NCI-H1105 (cell line): ENCODE measurements at places on chromosomes 16 and 17.

GRCh38 chr16:69834807-69835466, 72.8 kb downstream of the WWP2 start:
- no peak for DNase-seq

GRCh38 chr17:75596320-75597087, 8.9 kb downstream of the MYO15B start:
- DNase-seq, result no peak

DNA sequence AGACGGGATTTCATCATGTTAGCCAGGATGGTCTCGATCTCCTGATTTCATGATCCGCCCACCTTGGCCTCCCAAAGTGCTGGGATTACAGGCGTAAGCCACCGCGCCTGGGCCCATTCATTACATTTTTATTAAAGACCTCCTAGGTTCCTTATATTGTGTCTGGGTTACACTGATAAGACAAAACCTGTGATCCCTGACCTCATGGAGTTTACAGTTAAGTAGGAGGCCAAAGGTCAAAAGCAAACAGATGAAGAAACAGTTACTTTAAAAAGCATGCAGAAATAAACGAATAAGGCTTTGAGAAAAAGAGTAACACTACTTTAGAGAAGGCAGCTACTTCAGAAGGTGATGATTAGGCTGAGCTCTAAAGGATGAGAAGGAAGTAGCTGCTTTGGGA, 14.9 kb upstream of the HLF start:
- DNase-seq, result no peak

- no peak for DNase-seq
These were observed 361.9 kb downstream of the C16orf95 start for GRCh38 chr16:86955136-86955855.

DNA sequence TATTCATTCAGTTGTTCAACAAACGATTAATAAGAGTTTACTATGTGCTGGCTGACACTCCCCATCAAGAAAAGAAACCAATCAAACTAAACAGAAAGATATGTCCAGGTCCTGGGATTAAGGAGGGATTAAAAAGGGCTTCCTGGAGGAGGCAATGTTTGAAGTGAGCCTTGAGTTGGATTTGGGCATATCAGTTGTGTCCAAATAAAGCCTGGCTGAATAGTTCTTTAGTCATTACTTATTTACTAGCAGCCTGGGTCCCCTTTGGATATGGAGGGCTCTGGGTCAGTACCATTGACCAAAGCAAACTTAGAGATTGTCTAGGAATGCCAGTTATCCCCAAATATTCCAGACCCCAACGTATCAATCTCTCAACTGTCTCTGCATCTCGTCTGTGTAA, 117.7 kb downstream of the COPRS start:
- no peak for DNase-seq

- no peak for DNase-seq
These were observed 23.0 kb downstream of the VPS35L start for GRCh38 chr16:19578378-19578971.

- no peak for DNase-seq
These were observed 83.8 kb downstream of the NETO2 start for GRCh38 chr16:47059991-47060390.

- DNase-seq, result no peak
These were observed 2172.0 kb downstream of the TP53TG3F start for GRCh38 chr16:35631261-35631945.

GRCh38 chr17:3896968-3897235, 4.0 kb upstream of the CAMKK1 start:
- DNase-seq, result no peak

- no peak for DNase-seq
These were observed 3.9 kb downstream of the KRT27 start for GRCh38 chr17:40778461-40778860.

- no peak for DNase-seq
These were observed 93.8 kb downstream of the TNFRSF13B start for GRCh38 chr17:16878084-16878483.

DNA sequence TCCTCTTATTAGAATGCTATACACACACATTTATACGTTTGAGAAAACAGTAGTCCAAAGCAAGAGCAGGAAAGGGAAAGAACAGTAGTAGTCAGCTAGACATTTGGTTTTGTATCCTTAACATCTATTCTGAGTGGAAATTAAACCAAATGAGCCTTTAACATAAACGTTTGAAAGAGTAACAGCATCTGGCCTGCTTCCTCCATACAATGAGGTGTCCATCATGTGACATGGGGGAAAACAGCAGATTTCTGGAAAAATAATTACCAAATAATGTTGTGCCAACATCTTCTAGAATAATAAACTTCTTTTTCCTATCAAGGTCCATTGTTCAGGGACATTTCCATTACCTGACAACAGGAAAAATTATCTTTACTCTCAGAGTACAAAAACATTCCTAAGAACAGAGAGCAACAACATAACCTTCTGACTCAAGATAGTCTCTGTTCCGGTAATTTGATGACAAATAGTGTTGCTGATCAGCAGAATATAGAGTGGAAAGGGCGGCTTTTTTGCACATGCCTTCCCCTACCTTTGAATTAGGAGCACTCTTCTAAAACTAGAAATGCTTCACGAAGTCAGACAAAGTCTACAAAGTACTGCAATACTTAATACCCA, 20.2 kb downstream of the CYTH1 start:
- no peak for DNase-seq

GRCh38 chr17:57636985-57637665, 108.0 kb downstream of the CCDC182 start:
- DNase-seq, result no peak

DNA sequence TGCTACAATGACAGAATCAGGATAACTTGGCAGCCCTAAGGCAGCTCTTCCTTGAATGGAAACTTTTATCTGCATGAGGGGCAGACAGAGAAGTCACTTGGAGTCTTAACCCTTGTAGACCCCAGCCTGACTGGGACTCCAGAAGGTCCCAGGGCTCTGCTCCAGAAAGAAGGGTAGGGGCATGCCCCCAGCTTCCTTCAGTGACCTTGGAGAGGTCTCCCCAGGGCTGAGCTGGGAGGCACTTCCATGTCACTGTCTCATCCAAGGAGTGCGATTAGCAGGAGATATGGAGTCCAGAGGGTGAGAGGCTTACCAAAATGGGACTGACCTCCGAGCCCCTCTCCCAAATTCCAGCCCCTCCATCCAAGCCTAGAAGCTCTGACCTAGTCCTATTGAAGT, 3.4 kb upstream of the NLRC5 start:
- no peak for DNase-seq

GRCh38 chr16:51095084-51095881, 55.8 kb downstream of the SALL1 start:
- DNase-seq, result no peak

DNA sequence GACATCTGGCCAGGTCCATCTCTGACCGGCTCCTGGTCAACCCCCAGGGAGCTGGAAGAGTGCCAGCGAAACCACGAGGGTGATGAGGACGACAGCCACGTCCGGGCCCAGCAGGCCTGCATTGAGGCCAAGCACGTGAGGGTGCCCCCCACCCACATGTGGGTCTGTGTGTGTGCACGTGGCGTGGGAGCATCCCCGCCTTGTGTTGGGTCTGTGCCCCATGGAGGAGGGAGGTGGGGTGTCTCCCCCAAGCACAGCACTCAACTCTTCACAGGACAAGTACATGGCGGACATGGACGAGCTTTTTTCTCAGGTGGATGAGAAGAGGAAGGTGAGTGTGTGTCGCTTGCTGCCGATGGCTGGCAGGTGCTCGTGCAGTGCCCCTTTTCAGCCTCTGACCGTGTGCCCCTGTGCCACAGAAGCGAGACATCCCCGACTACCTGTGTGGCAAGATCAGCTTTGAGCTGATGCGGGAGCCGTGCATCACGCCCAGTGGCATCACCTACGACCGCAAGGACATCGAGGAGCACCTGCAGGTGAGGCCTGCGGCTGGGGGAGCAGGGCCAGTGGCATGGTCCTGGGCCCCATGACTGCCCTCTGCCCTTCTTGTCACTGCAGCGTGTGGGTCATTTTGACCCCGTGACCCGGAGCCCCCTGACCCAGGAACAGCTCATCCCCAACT, 1.7 kb downstream of the STUB1 start:
- DNase-seq, result no peak
